ENCODE measurements at places on chromosomes 2 and 18. TPM values are rescaled to one million over a fixed set of nuclear protein-coding genes. Genes with fewer than 3 reads are reported as not detected.

GRCh38 chr2:157290525-157290924, 33.0 kb downstream of the GALNT5 start:
- DNase-seq: no peak

The FOXI3 gene
- 0.60 TPM for total RNA-seq

DNA sequence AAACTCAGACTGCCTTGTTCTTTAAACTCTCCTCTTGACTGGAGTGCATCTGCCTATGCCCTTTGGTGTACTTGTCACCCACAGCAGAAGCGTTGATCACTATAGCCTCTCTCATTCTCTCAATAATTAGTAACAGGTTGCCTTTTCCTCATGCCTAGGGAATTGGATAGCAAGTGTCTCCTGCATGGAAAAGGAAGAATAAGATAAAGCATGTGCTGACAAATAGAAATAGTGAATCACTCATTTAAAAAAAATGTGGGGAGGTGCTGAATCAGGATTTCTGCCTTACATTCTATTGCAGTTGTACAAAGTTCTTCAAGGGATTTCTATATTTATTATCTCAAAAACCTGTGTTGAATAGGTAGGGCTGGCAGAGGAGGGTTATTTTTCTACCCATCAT, 323.0 kb downstream of the TXNL1 start:
- DNase-seq: peak; percentile 55

DNA sequence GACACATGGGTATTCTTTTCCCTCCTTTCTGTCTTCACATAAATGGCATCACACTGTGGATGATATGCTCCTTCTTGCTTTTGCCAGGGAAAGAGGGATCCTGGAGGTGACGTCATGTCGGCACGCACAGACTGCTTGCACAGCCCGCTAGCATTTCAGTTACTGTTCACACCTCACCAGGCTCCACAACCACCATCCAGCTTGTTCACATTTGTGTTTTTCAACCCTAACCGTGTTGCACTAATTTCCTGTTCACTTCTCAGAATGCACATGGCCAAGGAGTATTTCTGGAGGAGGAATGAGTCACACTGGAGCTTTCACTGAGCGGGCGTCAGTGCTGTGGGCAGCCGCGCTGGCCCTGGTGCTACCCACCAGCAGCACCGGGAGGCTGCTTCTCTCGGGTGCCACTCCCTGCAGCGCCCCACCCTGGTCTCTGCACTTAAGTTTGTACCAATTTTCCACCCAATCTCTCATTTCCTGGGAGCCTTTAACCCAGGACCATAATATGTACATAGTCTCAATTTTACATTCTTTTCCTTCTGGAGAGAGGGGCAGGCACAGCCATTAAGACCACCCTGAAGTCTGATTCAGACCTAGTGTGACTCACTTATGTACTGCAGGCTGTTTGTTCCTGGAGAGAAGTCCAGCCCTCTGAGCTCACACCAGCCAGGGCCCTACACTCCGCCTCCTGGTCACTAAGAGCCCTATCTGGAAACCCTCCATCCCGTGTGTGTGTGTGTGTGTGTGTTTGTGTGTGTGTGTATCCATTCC, 65.1 kb downstream of the MBP start:
- peak; percentile 95 for DNase-seq

The ANKMY1 gene
- total RNA-seq: 7.2 TPM

- no peak for DNase-seq
Observed at GRCh38 chr2:26081556-26081955, 47.7 kb downstream of the RAB10 start.

DNA sequence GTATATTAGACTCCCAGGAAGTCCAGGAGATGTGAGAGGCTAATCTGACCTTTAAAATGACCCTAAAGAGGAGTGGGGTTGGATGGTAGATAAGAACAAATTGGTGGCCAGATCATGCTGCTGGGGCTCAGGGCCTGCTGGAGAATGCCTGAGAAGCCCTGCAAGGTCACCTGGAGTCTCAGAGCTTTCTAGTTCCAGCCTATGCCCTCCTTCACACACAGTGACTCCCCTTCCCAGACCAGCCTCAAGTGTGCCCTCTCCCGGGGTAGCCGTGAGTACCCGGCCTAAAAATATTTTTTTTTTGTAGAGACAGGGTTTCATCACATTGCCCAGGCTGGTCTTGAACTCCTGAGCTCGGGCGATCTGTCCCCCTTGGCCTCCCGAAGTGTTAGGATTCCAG, 44.2 kb upstream of the FZD5 start:
- no peak for DNase-seq

The SLC4A5 gene
- 0.41 TPM for total RNA-seq

The CTDP1 gene
- total RNA-seq: 30.2 TPM

The KYNU gene
- total RNA-seq: 0.72 TPM

The DNAH7 gene
- total RNA-seq: 1.2 TPM

The HOXD12 gene
- not detected for total RNA-seq
